Natural killer cell (primary cell): ENCODE measurements at places on chromosomes 5 and 9. TPM values are rescaled to one million over a fixed set of nuclear protein-coding genes. Genes with fewer than 3 reads are reported as not detected.

- no peak for DNase-seq
- H3K27ac ChIP-seq, result no peak overlapping the region
- H3K4me3 ChIP-seq, result no peak overlapping the region
- no peaks in the 10 kb centered on the region for H3K36me3 ChIP-seq
- H3K27me3 ChIP-seq, result no peaks in the 10 kb centered on the region
Observed at GRCh38 chr5:92874790-92875189, 706.2 kb downstream of the NR2F1-AS1 start.

DNA sequence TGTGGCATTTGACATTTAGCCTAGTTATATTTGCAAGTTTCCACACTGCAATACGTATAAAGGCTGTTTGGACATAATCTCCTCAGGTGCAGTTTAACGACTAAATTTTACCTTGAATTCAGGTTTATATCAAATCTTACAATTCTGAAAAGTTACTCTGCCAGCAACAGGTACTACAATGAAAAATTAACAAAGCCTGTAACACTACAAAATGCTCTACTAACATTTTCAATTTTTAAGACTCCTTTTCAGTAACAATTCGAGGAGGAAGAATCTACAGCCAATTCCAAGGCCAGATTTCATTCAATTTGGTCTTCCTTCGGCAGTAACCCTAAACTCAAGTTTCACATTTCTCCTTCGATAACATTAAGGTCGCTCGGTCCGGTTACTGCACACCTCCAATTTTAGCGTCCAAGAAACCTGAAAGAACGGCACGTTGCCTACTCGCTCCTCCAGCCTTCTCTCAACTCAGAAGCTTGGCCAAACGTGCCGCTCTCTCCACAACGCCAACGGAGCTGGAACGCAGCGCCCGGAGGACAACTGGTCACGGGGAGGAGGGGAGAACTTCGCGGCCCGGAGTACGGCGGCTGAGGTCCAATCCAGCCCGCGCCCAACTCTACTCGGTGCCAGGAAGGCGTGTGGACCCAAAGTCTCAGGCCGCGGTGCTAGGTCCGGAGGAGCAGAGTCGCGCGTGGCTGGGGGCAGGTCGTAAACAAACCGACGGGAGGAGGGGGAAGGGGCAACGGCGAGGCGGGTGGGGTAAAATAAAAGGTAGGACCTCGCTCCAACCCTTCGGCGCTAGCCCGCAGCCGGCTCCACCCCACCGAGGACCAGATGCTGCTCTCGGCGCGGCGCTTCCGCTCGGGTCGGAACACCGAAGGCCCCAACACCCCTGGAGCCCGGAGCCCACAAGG is 681 bp downstream of the FNIP1 start:
- peaks cover 6% of the 10 kb centered on the region for H3K4me1 ChIP-seq
- no peaks in the 10 kb centered on the region for H3K36me3 ChIP-seq
- peak; percentile 54 for DNase-seq
- H3K4me3 ChIP-seq, result peak overlapping the region; percentile 72
- peak overlapping the region; percentile 91 for H3K27ac ChIP-seq
- H3K27me3 ChIP-seq, result no peaks in the 10 kb centered on the region

GRCh38 chr5:56840597-56840996 is 25.2 kb downstream of the MAP3K1 start:
- no peak overlapping the region for H3K4me3 ChIP-seq
- DNase-seq, result no peak
- H3K27me3 ChIP-seq, result no peaks in the 10 kb centered on the region
- H3K36me3 ChIP-seq, result no peaks in the 10 kb centered on the region

DNA sequence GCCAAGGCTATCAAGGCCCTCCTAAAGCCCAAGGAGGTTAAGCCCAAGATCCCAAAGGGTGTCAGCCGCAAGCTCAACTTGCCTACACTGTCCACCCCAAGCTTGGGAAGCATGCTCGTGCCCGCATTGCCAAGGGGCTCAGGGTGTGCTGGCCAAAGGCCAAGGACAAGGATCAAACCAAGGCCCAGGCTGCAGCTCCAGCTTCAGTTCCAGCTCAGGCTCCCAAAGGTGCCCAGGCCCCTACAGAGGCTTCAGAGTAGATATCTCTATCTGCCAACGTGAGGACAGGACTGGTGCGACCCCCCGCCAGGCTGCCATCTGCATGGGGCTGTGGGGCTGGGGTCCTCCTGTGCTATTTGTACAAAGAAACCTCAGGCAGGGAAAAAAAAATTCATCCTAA is 3.3 kb downstream of the HOMER1 start:
- peaks cover 27% of the 10 kb centered on the region for H3K27me3 ChIP-seq
- H3K36me3 ChIP-seq, result no peaks in the 10 kb centered on the region
- no peak overlapping the region for H3K4me3 ChIP-seq
- no peak for DNase-seq

DNA sequence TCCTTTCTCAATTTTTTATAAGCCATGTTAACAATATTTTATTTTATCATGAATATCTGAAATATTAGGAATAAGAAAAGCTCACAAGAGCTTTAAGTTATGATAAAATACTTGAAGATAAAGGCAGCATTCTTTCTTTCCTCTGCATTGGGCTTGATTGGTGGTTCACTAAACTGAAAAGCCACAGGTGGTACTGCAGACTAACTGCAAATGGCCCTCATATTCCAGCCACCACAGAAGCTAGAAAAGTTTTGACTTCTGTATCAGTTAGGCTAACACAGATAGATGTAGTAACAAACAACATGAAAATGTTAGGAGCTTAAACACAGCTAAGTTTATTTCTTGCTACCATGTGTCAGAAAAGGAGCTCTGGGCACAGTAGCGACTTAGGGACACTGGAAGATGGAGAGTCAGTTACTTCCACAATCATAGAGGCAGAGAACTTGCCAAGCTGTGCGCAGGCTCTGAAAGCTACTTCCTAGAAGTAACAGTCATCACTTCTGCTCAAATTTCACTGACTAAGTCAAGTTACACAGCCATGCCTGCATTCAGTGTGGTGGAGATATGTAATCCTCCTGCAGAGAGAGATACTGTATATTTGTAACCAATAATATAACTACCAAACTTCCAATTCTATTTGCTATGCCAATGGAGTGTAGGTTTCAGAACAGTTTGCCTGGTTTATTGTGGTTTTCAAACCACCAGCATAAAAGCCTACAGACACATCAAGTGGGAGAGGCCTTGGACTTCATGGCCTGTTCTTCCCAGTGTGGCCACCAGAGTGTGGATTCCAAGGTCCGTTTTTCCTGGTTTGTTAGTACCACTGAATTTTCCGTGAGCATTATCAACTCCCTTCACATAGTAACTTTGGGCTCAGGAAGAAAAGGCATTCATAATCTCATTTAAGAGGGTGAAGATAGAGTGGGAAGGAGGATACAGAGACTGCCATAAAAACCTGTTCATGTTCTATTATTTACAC is 268.3 kb downstream of the PJA2 start:
- no peak overlapping the region for H3K4me3 ChIP-seq
- no peaks in the 10 kb centered on the region for H3K4me1 ChIP-seq
- H3K27ac ChIP-seq, result no peak overlapping the region
- H3K27me3 ChIP-seq, result no peaks in the 10 kb centered on the region
- DNase-seq, result no peak
- H3K36me3 ChIP-seq, result no peaks in the 10 kb centered on the region

DNA sequence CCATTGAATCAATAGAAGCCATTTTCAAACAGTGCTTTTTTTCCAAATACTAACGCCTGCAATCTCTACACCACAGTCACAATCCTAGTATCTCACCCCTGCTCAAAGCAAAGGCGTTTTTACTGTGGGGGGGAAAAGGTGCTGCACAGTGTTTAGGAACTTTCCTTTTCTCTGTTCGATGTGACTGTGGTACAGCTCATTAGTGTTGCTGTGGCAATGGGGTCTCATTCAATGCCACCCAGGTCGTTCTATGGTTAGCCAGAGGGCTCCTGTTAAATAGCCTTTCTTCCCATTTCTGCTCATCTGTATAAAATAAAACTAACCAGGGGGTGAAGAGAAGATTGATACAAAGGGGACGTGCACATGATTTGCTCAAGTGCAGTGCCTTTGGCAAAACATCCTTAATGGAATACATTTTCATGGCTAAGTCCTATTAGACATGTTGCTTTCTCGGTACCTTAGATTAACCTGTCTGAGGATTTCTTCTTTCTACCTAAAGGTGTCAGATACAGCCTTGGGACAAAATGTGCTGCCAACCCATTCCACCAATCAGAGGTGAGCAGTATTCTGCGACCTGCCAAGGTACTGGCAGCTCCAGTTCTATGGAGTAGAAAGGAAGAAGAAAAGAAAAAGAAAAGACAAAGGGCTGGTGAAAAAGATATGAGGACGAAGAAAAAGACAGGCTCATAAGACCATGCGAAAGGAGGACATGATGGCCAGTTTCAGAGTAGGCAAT is 651.4 kb upstream of the DMAC1 start:
- no peak for DNase-seq
- no peaks in the 10 kb centered on the region for H3K36me3 ChIP-seq

- no peak for DNase-seq
- H3K36me3 ChIP-seq, result no peaks in the 10 kb centered on the region
- peaks cover 5% of the 10 kb centered on the region for H3K4me1 ChIP-seq
- no peaks in the 10 kb centered on the region for H3K27me3 ChIP-seq
- H3K27ac ChIP-seq, result no peak overlapping the region
Observed at GRCh38 chr9:99490729-99491128, 268.6 kb downstream of the SEC61B start.

GRCh38 chr9:104177003-104177611 is 83.0 kb downstream of the SMC2 start:
- H3K27ac ChIP-seq, result no peak overlapping the region
- DNase-seq, result peak; percentile 10
- H3K27me3 ChIP-seq, result no peaks in the 10 kb centered on the region

DNA sequence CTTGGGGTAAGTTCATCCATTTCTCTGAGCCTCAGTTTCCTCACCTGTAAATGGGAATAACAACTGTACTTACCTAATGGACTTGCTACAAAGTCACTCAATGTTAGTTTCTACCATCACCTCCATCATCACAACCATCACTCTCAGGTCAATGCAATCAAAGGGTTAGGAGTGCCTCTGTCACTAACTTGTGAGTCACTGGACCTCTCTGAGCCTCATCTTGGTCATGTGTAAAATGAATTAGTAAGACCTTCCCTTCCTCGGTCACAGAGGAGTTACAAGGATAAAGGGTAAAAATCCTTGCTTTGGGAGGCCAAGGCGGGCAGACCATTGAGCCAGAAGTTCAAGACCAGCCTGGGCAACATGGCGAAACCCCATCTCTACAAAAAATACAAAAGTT is 12.8 kb downstream of the FABP6 start:
- no peak for DNase-seq
- no peaks in the 10 kb centered on the region for H3K36me3 ChIP-seq
- no peaks in the 10 kb centered on the region for H3K4me1 ChIP-seq
- no peak overlapping the region for H3K4me3 ChIP-seq
- no peaks in the 10 kb centered on the region for H3K27me3 ChIP-seq

DNA sequence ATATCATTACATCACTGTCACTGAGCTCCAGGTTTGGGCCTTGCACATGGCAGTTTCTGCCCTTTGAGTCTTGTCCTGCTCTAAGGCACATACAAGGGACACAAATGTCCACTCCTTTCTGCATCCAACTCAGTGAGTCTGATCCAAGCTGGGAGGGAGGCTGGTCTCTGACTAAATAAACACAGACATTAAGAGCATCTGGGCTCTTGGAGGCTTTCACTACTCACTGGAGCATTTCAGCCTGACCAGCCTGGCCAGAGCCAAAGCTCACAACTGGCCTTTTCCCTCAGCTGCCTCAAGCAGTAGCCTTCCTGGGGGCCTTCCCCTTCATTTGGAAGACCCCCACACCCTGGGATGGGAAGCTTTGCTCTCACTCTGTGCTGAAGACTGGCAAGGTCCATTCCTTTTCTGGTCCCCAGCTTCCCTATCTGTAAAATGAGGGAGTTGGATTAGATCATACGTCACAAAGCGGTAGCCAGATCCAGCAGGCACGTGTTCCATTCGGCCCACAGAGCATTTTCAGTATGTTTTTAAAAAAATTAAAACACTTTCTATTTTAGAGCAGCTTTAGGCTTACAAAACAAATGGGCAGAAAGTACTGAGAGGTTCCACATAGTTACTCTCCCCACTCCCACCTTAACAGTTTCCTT is 58.6 kb upstream of the XPA start:
- DNase-seq, result no peak
- H3K4me3 ChIP-seq, result no peak overlapping the region
- H3K4me1 ChIP-seq, result no peaks in the 10 kb centered on the region
- H3K36me3 ChIP-seq, result no peaks in the 10 kb centered on the region

Gene TRIM36
- total RNA-seq, result 0.38 TPM

Gene DNAI1
- not detected for total RNA-seq

Gene TOR1B
- 30.5 TPM for total RNA-seq
